Fibroblast of mammary gland (primary cell): ENCODE measurements at places on chromosomes 13 and 19.

- no peak for DNase-seq
Observed at GRCh38 chr19:21593934-21594820, 88.8 kb downstream of the ZNF429 start.

- DNase-seq, result peak; percentile 48
Observed at GRCh38 chr19:31377736-31378135, 28.5 kb upstream of the TSHZ3 start.

DNA sequence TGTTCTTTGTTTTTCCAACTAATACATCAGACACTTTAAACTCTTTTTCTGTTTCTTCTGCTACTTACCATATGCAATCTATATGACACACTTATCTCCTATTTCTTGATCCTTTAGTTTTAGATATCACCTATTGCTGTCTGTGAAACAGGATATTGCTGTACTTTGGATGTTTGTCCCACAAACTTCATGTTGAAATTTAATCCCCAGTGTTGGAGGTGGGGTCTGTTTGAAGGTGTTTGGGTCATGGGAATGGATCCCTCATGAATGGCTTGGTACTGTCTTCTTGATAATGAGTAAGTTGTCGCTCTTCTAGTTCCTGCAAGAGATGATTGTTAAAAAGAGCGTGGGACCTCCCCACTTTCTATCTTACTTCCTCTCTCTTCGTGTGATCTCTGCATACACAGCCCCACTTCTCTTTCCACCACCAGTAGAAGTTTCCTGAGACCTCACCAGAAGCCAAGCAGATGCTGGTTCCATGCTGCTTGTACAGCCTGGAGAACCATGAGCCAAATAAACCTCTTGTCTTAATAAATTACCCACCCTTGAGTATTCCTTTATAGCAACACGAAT, 244.2 kb downstream of the NHLRC3 start:
- DNase-seq, result no peak

GRCh38 chr13:36915106-36915505, 4.9 kb downstream of the SMAD9 start:
- no peak for DNase-seq

DNA sequence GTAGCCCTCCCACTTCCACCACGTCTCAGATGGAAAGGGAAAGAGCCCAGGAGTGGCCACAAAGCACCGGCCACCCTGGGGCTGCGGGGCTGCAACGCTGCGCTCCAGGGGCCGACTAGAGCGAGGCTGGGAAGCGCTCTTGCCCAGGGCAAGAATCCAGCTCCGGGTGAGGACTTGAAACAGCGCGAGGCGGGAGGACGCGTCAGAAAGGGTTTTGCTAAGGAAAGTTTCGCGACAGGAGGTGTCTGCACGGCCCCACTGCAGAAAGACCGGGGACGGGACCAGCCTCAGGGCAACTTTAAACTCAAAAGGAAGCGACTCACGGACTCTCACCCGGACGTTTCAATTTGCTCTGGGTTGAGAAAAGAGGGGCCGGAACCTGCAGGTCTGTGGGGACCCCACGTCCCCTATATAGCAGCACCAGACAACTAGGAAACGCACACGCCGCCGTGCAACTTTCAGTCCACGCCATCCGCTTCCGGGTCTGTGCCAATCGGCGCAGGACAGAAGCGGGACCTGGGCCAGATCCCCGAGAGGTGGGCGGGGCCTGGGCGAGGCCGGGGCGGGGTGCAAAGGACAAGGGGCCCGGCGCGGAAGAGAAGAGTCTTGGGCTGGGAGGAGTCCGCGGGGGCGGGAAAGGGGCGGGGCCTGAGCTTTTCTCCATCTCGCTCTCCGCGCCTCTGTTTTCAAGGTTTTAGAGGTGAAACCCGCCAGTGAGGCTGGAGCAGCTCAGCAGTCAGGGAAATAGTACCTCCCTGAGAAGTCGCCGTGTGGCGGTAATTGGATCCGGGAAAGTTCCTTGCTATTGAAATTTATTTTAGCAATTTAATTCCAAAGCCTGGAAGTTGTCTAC, at the start of gene ZNF816:
Gene ZNF816 (minus strand): TSS at position 488 of the 853 bp plus-strand sequence. CDS start 6,792 bp downstream, outside the sequence.
- peak; percentile 87 for DNase-seq

DNA sequence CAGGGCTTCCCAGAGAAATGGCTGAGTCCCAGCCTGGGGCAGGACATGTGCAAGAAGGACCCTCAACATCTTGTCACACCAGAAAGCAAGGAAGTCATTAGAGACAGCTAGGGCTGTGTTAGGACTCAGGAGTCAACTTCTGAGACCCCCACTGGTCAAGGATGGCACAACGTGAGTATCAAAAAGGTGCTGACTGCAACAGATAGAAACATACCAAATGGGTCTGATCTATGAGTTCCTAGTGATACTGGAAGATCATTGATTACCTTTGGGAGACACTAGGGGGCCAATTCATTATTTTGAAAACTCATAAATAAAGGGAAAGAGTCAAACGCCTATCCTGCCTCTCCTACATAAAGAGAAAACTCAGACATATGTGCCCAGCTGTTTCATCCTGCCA, 73.5 kb upstream of the GJB6 start:
- no peak for DNase-seq

- no peak for DNase-seq
Observed at GRCh38 chr19:335486-336066, 9.0 kb downstream of the MIER2 start.

- DNase-seq, result no peak
Observed at GRCh38 chr13:60363288-60363687, 33.7 kb upstream of the TDRD3 start.

DNA sequence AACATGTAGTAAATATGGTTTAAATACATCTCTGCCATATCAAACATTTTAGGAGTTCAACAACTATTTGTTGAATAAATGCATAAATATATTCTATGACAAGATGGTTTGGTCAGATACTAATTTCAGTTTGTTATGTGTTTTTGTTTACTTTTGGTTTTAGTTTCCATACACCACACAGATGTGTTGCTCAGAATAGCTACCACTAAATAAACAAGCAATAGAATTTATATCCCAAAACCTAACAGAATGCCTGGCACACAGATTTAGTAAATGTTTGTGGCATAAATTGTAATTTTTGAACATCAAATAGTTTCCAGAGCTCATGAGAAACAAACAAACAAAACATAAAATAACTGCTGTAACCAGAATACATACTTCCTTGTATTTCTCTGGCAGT, 126.8 kb upstream of the ATXN8OS start:
- DNase-seq, result no peak

DNA sequence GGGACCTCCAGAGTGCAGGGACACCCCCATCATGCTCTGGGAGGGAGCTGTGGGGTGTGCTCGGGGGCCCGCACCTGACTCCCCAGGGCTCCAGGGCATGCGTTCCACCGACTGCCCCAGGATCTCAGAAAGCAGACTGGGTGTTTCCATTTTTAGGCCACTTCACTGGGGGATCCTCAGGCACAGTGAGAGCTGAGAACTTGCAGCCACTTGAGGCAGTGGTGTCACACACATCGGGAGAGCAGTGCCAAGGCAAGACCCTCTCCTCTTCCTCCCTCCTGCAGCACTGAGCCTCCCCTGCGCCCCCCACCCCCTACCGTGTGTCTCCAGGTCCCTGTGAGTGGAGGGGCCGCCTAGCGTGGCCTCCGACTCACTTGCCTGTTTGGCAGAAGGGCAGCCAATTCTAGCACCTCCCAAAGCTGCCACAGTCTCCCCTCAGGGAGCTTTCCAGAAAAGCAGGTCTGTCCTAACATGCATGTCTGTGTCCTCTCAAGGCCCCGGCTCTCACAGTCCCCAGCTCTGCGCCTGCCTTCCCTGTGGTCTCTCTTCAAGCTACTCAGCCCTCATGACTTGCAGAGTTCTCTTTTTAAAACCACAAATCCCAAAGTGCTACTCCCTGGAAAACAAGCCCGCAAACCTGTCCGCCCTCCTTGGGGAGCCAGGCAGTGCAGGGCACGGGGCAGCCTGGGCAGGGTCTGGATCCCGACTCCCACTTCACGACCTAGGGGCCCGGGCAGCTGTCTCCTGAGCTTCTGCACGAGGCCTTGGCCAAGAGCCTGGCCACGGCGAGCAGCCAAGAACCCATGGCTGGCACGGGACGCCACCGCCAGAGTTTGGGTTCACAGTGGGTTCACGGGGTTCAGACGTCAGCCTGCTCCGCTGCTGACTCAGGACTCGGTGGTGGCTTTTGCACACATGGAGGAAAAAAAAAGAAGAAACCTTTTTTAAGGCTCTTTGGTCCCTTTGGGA, 94.1 kb downstream of the STK24 start:
- DNase-seq, result peak; percentile 79

DNA sequence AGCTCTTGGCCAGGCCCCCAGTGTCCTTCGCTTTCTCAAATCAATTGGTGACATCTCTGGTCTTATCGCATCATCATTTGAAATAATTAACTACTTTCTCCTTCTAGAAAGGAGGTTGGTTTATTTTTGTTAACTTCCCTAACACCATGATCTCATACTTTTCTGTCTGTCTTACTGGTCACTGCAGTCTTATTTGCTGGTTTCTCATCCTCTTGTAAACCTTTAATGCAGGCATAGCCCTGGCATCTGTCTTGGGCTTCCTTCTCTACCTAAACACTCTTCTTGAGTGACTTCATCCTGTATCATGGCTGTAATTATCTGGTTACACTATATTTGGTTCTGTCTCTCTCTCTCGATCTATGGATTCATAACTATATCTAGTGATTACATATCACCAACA, 152.8 kb downstream of the CYSLTR2 start:
- no peak for DNase-seq

GRCh38 chr13:41302743-41303142, 8.3 kb upstream of the NAA16 start:
- DNase-seq, result no peak
